ENCODE measurements at places on chromosomes 4 and X.

DNA sequence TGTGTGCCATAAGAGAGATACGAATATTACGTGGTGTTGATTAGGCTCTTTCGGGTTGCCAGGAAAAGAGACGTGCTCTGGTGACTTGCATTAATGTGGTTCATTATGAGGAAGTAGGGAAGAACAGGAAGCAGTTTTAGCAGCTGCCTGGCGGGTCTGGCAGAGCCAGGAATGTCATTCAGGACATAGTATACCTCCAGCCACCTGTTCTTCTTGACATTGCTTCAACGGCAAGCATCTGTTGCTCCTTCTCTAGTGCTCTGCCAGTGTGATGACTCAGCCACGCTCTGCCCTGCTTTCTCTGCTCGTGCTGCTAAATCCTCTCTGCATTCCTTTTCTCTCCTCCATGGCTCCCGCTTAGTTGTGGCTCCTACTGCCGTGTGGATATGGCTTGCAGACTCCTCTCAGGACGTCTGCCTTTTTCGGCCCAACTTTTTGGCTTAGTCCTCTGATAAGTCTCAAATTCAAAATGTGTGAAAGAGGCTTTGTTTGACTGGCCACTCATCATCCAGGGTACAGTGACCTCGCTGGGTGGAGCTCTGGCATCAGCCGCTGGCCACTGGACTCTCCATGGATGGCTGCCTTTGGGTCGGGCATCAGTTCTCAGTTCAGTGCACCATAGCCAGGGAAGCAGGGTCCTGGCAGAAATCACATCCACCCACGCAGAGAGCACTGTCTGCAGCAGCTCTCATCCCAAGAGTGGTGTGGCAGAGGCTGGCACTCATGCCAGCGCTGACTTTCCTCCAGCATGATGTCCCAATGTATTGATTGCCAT is 89.3 kb upstream of the KLF3 start:
- no peak for DNase-seq

DNA sequence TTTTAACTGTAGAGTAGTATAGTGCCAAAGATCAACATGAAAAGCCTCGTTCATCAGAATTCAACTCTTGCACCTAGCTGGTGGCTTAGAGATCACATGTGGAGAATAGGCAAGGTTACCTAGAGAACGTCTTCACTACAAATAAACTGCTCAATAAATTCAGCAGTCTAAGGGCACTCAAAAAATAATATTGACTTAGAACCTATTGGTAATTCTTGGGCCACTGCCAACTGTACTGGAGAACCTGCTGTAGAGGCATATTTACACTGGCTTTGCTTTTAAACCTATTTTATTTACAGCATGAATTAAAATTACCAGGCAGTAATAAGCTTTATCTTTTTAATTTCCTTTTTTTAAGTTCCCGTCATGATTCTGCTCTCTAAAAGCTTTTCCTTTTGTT is 343.7 kb downstream of the PDHA2 start:
- DNase-seq = no peak

- DNase-seq = no peak
Measured at GRCh38 chrX:104564335-104564734, 1.7 kb upstream of the IL1RAPL2 start.

DNA sequence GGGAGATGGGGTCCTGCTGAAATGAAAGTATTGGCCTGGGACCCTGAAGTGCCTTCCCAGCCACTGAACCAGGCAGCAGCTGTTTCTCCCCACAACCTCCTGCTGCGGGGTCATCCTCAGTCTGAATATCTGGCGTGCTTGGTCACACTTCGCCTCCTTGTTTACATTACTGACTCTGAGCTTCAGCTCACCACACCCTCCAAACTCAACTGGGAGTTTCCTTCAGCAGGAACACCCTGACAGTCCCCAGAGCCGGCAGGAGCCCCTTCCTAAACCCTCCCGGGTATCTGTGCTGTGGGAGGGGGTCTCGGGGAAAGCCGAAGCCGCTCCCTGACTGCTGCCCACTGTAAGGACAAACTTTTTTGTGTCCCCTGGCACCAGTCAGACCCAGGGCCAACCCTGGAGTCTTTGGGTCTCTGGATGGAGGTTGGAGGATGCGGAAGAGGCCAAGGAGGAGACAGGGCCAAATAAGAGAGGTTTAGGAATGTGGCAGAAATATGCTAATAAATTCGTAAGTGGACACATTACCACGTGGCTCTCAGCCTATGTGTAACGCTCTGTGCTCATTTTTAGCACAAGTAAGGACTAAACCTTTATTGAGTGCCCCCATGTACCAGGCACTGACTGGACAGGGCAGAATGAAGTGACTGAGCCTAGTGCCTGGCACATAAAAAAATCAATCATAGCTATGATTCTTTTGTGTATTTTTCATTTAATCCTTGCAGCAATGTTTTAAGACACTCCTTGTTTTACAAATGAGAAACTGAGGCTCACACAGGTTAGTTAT is 20.7 kb downstream of the FHDC1 start:
- no peak for DNase-seq

GRCh38 chr4:168713253-168713652 is 216.4 kb downstream of the PALLD start:
- no peak for DNase-seq

DNA sequence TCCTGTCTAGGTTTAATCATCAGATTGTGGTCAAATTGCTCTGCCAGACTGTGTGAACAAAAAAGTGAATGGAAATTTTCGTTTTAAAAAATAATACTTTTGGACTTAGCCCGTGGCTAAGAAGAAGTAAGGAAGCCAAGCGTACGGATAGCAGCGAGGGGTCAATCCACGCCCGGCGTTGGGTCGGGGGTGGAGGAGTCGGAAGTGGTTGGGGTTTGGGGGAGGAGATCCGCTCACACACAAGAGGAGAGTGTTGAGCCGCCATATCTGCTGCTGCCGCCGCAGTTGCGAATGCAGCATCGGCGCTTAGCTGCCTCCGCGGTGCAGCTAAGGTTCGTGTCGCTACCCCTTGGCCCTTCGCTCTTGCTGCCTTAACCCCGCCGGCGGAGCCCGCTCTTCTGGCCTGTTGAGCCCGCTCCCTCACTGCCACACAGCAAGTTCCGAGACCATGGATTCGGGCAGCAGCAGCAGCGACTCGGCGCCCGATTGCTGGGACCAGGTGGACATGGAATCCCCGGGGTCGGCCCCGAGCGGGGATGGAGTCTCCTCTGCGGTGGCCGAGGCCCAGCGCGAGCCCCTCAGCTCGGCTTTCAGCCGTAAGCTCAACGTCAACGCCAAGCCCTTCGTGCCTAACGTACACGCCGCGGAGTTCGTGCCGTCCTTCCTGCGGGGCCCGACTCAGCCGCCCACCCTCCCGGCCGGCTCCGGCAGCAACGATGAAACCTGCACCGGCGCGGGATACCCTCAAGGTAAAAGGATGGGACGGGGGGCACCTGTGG is at the start of gene GSPT2:
GSPT2 (plus strand) TSS at position 264 of the 779 bp plus-strand sequence; CDS start at position 449, 185 bp downstream.
- DNase-seq = peak; percentile 28

- no peak for DNase-seq
Measured at GRCh38 chr4:129358571-129358970, 262.6 kb downstream of the C4orf33 start.

GRCh38 chrX:3788494-3789233 is 75.2 kb upstream of the PRKX start:
- no peak for DNase-seq

DNA sequence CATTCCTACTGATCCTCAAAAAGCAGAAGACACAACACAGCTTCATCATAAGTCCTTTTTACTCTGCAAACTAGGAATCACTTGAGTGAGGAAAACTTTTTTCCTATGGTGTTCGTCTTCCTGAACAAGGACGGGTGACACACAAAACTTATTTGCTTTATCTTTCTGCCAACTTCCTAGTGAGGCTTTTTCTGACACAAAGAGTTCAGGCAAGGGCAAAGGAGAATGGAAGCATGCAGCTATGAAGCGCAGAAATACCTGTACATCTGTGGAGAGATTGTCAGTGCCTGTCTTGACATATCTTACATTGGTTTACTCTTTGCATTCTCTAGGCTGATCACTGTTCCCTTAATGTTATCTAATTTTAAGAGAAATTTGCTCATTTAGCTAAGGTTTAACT is 548.0 kb upstream of the IGFBP7 start:
- no peak for DNase-seq

DNA sequence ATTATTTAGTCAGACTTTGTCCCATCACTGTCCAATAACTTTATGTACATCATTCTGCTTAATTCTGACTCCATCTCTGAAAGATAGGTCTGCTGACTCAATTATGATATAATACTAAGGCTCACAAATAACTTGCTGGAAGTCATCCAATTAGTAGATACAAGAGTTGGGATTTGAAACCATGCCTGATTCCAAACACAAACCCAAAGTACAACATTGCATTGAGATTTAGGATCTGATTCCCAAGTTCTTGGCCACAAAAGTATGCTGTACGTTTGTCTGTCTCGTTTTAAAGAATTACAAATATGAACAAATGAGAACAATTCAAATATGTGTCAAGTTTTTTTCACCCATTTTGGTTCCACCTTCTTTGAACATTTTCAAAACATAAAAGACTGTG is 108.8 kb downstream of the AMELX start:
- no peak for DNase-seq

- no peak for DNase-seq
Measured at GRCh38 chrX:111914398-111915090, 38.6 kb downstream of the TRPC5OS start.

- no peak for DNase-seq
Measured at GRCh38 chr4:7649411-7649740, 214.6 kb upstream of the PSAPL1 start.

DNA sequence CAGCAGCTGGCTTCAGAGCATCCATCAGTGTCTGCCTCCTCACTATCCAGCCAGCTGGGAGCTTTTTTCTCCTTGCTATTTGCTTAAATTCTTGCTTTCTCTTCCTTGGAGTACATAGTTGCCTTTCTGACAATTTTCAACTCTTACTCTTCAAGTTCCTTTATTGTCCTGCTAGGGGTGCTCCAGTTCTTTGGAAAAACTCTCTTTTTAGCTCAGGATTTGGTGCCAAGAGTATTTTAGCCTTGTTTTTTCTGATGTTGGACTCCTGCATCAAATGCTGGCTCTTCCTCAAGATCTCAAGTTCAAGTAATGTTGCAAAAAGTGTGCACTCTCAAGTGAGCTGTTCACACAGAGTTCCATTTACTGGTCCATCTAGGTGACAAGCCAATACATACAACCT is 126.4 kb downstream of the KDR start:
- DNase-seq = no peak

DNA sequence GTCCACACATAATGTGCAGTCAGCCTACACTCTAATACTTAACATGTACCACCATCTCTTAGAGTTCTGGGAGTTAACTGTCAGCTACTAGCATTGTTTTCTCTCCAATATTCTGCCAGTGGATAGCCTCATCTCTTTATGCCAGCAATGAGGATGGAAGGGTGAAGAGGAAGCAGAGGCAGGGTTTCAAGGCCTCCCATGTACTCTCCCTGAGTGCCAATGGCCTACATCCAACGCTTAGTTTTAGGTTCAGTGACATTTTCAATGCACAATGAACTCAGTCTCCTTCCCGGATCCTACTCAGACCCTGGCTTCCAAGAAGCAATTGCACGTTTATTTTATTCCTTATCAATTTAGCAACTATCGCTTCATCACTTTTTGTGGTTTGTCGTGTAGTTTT is 686.1 kb downstream of the DMD start:
- DNase-seq = no peak

DNA sequence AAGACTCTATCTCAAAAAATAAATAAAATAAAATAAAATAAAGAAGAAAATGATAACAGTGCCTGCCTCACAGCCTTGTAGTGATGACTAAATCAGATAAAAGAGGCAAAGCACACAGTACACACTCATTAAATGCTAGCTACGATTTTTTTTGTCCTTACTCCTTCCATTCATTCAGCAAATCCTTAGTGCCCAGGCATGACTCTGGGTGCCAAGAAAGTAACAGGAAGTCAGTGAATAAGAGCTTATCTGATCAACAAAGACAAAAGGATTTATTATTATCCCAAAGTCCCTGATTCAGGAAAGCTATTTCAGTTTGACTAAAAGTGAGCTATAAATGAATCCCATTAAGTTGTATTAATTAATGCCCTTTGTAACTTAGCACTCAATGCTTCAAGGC is 92.7 kb downstream of the SH3KBP1 start:
- DNase-seq = no peak

GRCh38 chr4:184591070-184591677 is 58.1 kb downstream of the CASP3 start:
- DNase-seq = no peak

DNA sequence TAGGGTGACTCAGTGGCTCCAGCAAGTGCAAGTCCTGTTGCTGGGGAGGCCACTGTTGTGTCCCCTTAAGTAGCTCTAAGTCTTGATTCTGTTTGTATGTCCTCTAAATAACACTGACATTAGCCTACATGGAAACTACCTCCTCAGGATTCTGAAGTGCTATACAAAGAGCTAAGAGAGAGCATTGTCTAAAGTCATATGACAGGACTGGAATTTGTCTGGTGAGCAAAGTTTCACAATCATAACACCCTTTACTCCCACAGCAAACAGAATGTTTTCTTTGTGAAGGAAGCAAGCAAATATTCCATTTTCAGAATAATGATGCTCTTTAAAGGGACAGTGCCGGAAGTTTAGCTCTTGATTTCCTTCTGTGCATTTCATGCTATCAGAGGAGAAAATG is 23.4 kb upstream of the CT47A1 start:
- DNase-seq = no peak

DNA sequence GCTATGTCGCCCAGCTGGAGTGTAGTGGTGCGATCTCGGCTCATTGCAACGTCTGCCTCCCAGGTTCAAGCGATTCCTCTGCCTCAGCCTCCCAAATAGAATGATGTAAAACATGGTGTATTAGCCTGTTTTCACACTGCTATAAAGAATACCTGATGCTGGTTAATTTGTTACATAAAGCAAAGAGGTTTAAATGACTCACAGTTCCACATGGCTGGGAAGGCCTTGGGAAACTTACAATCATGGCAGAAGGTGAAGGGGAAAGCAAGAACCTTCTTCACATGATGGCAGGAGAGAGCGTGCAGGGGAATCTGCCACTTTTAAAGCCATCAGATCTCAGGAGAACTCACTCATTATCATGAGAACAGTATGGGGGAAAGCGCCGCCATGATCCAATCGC is 1191.8 kb downstream of the ARAP2 start:
- DNase-seq = no peak

DNA sequence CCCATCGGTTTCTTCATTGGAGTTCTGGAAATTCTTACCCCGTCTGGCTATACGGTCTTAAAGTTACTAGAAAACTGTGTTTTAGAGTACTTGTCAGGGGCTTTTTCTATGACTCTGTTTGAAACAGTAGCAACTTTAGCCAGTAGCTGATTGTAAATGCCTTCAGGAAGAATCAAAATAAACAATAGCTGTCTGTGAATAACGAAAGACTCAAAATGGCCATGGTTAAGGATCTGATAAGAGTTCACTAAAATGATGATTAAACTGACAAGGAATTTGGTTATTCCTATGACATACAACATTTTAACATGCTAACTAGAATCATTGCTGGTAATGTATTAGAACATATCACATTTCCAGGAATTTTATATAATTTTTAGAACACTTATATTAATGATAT is 191.0 kb downstream of the EVC2 start:
- no peak for DNase-seq

Data from progenitor cell of endocrine pancreas (in vitro differentiated cells).